ENCODE measurements at places on chromosomes 3 and 15.

DNA sequence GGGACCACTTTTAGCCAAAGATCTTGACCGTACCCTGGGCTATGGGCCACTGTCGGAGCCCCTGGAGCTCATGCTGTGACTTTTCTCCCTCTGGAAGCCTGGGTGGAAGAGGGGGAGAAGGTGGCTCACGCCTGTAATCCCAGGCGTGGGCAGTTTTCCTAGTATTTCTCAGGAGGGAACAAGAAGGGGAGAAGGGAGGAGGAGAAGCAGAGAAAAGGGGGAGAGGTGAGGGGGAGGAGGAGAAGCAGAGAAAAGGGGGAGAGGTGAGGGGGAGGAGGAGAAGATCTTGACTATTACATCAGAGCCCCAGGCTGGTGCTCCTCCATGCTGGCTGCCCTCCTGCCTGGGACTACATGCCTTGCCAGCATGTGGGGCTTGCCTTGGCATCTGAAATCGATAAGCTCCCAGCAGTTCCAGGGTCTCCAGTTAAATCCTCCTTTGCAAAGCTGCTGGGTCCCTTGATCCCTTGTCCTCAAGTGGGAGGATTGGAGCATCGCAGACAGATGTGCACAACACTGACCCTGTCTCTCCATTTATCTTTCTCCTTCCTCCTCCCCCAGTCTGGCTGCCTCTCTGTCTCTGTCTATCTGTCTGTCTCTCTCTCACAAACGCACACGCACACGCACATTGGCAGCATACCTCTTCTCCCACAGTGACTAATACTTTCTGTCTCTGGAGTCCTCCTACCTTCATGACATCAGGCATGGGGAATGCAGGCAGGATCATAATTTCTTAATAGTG is 41.6 kb downstream of the MRAS start:
- no peak for DNase-seq

DNA sequence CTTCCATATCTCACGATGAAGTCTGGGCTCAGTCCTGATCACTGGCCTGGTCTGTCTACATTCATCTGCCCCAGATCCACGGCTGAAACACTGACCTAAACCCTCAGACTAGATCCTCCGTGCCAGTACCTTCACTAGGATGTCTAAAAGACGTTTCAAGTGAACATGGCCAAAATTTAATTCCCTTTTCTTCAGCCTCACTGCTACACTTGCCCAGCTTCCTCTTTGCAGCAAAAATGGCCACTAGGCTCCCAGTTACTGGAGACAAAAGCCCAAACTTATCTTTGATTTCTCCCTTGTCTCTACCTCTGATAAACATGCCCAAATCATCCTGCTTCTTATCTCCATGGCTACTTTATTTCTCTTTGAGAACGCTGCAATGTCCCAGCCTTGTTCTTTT is 1.7 kb downstream of the RASSF1 start:
- DNase-seq, result no peak

DNA sequence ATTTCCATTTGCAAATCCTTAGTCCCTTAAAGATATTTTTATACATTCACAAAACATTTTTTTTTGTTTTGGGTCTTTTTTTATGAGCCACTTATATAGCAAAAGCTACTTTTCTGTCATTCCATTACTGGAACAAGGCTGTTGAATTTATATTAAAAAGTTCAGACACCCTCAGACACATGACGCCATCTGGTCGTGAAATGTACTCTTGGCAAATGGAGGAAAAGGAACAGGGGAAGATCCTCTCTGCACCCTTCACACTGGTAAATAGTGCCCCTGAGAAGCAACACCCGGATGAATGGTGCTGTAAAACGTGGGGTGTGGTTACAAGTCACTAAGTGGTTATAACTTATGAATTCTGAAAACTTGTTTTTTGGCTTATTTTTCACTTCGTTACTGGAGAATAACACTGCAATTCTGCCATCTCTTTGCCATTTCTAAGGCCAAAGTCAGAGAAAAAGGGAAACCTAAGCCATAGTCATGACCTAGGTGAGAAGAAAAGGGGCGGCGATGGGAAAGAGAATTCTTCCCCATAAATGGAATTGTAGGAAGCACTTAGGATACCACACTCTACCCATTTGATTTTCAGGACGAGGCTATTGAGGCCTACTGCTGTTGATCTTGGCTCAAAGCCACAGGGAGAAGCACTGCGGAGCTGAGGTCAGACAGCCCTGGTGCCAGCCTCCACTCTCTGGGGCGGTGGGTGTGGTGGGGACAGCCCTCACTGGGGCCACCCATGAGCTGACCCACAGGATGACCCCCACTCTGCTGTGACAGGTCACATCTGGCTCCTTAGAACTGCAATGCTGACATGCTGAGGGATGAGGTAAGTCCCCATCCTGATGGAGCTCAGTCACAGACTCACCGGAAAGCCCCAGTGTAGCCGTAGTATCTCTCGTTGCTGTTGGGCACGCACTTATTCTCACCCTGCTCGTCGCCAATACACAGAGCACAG is 21.9 kb downstream of the LTF start:
- no peak for DNase-seq

- no peak for DNase-seq
Observed at GRCh38 chr3:63193647-63194046, 84.5 kb upstream of the SYNPR start.

- DNase-seq, result no peak
Observed at GRCh38 chr15:96701443-96701842, 370.9 kb downstream of the NR2F2 start.

- DNase-seq, result no peak
Observed at GRCh38 chr3:4332574-4332973, 29.4 kb downstream of the SETMAR start.

- no peak for DNase-seq
Observed at GRCh38 chr3:154334973-154335420, 10.7 kb upstream of the DHX36 start.

- DNase-seq, result no peak
Observed at GRCh38 chr3:172982736-172983364, 158.2 kb downstream of the SPATA16 start.

GRCh38 chr3:31285833-31286486 is 246.8 kb upstream of the STT3B start:
- DNase-seq, result no peak

DNA sequence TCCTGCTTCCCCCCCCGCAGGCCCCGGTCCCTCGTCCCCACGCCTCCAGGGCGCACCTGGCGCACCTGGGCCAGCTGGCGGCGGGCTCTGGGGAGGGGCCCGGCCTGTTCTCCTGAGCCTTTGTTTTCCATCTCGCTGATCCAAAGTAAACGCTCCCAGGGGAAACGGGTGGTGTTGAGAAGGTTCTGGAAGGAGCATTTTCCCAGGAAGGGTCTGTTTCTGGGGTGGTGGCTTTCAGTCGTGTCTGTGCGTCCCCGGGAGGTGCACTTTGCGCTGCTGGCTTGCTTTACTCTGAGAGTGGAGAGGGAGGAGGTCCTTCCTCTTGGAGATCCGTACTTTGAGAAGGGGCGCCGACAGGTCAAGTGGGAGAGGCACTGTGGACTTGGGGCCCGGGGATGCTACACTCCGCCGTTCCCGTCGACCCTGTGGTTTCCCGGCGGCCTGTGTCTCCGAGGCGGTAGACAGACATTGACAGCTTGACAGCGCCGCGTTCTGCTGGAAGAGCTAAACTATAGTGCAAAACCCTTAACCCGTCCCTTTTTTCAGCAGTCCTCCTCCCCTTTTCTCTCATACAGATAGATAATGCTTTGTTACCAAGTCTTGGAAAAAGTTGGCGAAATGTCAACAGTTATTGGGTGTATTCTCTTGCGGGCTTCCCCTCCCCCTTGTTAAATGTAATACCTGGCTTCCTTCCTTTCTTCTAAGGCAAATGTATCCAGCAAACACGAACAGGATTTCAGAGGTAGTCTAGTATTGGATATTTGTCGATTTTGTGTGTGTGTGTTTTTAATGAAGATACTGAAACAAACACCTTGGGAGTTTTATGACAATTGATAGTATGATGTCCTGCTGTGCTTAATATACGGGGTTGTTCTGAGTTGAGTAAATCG is 6.5 kb downstream of the TPM1 start:
- peak; percentile 7 for DNase-seq

- DNase-seq, result no peak
Observed at GRCh38 chr3:183100376-183100775, 1.1 kb upstream of the MCCC1 start.

GRCh38 chr3:136937851-136938250 is 19.9 kb upstream of the IL20RB start:
- DNase-seq, result no peak

DNA sequence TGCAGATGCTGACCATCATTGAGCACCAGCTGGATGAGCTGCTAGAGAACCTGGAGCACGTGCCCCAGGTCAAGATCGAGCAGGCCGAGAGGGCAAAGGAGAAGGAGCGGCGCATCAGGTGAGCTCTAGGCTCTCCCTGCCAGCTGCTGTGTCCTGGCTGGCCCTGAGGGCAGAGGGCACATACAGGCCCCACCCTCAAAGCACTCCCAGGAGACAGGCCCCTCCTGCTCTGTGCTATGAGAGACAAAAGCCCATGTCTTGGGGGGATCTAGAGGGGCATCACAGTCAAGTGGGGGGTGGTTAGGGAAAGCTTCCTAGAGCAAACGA is 39.5 kb downstream of the CFAP100 start:
- DNase-seq, result no peak

DNA sequence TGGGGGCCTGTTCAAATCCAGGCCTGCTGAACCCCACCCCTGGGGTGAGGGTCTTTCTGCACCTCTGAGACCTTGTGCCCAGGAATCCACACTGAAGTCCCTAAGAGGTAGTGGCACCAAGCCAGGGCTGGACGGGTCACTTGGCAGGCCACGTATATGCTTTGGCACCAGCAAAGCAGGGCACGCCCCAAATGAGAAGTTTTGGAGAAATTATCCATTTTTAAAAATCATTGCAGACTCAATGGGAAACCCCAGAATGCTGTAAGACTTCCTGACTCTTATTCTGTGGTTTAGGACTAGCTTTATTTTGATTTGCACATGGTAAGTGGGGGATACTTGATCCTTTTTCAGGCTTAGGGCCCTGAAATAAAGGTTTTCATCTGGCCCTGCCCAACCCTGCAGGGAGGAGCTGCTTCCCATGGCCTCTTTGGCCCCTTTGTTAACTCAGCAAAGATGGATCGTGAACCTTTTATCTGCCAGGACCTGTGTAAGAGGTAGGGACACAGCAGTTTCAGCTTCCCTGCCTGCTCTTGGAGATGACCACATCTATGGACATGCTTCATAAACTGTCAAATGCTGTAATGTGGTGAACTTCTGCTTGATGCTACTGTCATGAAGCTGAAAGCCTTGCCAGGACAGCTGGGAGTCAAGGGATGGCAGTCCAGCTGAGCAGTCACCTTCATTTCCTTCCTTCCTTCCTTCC is 88.0 kb downstream of the HMG20A start:
- DNase-seq, result no peak

DNA sequence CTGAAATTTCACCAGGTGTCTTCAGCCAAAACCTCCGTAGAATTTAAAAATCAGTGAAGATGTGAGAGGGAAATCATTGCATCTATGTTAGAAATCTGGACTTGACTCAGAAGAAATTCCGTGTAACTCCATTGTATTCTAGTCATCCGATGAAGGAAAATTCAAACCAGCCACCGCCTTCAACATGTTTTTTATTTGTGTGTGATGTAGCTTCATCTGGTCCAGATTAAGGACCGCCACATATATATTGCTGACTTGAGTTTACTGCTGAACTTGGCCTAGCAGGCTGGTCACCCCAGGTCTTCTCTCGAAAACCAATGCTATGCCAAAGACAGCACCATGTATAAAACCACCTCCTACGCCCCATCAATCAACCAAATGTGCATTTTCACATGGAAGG is 120.9 kb downstream of the FOXP1 start:
- no peak for DNase-seq

DNA sequence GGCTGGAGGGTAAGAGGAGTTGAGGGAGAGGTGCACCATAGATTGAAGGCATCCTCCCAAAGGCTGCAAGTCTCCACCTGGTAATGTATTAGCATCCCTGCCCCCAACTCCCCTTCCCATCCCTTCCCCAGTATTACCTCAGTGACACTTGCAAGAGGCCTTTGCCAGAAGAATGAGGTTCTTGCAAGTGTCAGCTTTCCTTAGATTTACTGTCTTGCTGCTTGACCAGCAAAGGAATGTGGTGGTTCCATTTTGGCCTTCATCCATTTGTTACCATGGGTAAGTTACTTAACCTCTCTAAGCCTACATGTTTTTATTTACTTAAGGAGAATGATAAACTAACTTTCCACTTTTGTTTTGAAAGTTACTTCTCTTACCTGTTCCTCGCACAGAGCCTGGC is 108.9 kb downstream of the LRTM1 start:
- no peak for DNase-seq

GRCh38 chr15:39427705-39428104 is 153.2 kb upstream of the THBS1 start:
- DNase-seq, result no peak

- no peak for DNase-seq
Observed at GRCh38 chr3:41532976-41533375, 333.7 kb downstream of the CTNNB1 start.

DNA sequence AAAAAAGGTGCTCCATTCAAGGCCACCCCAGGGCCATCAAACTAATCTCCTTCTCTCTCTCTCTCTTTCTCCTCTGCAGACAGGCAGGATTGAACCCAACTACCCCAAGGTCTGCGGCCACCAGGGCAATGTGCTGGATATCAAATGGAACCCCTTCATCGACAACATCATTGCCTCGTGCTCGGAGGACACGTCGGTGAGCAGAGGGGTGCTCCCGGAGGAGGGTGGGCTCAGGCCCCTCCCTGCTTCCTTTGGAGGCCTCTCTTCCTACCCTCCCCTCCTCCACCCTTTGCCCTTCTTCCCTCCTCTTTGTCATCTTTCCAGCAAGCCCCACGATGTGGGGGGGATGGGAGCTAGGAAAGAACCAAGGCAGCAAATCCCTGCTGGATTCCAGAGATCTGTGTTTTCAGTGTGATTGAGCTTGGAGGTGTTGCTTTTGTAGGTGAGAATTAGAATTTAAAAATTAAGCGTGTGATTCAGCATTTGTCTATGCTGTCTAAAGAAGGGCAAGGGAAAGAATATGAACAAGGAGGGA is 116.3 kb downstream of the CORO2B start:
- DNase-seq, result no peak

DNA sequence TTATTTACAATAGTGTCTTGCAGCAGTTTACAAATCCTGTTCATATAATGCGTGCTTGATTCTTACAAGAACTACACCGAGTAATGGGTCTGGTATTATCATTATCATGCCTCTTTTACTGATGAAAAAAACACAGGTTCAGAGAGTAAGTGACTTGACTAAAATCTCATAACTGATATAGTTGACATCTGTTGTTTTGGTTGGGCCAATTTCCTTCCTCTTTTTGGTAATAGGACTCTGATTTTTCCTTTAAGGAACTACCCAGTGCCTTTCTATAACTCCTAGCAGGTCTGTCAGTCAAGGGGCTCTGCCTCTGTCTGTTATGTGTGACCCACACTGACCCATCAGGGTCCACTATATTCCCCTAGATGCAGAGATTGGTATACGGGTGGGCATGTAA is 14.6 kb upstream of the BLOC1S6 start:
- DNase-seq, result no peak

GRCh38 chr15:47506329-47507100 is 210.8 kb upstream of the SEMA6D start:
- DNase-seq, result no peak

GRCh38 chr3:124229420-124229819 is 237.5 kb upstream of the ROPN1 start:
- DNase-seq, result no peak

GRCh38 chr15:101446518-101447167 is 42.9 kb downstream of the PCSK6 start:
- DNase-seq, result no peak

All from activated CD4-positive, alpha-beta T cell treated with anti-CD3 and anti-CD28 coated beads, Interleukin-2, amount 50 U/mL, for 24 hours (primary cell).